ENCODE measurements at places on chromosomes 13 and 19.

DNA sequence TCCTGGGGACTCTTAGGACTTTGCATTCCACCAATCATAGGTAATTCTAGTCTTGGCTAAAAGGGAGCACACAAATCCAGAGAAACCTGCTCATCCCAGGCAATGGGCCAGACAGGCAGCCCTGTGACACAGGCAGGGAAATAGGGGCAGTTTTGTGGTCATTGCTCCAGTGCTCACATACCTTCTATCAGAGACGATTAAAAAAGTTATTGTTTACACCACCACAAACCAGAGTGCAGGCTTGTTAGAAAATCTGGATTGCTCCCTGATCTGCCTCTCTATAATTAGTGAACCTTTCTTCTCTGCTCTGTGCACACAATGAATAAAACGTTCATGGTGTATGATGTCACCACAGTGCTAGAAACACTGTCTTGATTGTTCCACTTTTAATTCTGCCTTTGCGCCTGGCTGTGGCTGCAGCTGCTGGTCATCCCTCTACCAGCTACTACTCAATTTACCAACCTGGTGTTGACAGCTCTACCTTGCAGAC is 121.6 kb upstream of the SPATA13 start:
- no peak for DNase-seq

- no peak for DNase-seq
These were observed 1.9 kb downstream of the SULT2B1 start for GRCh38 chr19:48553676-48554384.

GRCh38 chr13:112074139-112074865 is 7.4 kb downstream of the SOX1 start:
- DNase-seq: no peak

GRCh38 chr13:109412283-109412901 is 374.0 kb downstream of the IRS2 start:
- no peak for DNase-seq

GRCh38 chr13:87128036-87128435 is 543.1 kb upstream of the SLITRK5 start:
- DNase-seq: no peak

Measured in activated T-cell treated with anti-CD3 and anti-CD28 coated beads, Interleukin-2, amount 50 U/mL, for 48 hours (primary cell).